Karpas-422 (cell line): ENCODE measurements at places on chromosomes 3 and 15. TPM values are rescaled to one million over a fixed set of nuclear protein-coding genes. Genes with fewer than 3 reads are reported as not detected.

DNA sequence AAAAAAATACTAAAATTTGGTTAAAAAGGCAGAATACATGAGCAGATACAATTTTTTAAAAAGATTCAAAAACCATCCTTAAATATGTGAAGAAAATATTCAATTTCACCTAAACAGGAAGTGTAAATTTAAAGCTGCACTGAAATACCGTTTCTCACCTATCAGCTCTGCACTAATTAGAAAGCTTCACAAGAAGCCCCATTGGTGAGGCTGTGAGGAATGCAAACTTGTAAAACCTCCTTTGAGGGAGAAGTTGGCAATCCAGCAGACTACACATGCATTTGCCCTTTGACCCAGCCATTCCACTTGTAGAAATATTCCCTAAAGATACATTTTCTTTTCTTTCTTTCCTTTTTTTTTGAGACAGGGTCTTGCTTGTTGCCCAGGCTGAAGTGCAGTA lies 18.8 kb downstream of the BLM start:
- no peaks in the 10 kb centered on the region for H3K27me3 ChIP-seq
- DNase-seq: peak; percentile 50
- H3K4me3 ChIP-seq: no peak overlapping the region
- peak overlapping the region; percentile 7; the same call in 1 of the 2 replicates for H3K27ac ChIP-seq
- peaks cover 4% of the 10 kb centered on the region; the same call in 1 of the 2 replicates for H3K4me1 ChIP-seq

- H3K4me1 ChIP-seq: no peaks in the 10 kb centered on the region
- no peak overlapping the region for H3K27ac ChIP-seq
- no peaks in the 10 kb centered on the region for H3K27me3 ChIP-seq
- no peak for DNase-seq
These were observed 135.7 kb upstream of the RAD18 start for GRCh38 chr3:9098716-9099675.

GRCh38 chr15:31399544-31400171 lies 73.0 kb downstream of the KLF13 start:
- H3K27ac ChIP-seq: no peak overlapping the region
- no peak overlapping the region for H3K4me3 ChIP-seq
- H3K4me1 ChIP-seq: peaks cover 4% of the 10 kb centered on the region
- no peak for DNase-seq

- H3K4me1 ChIP-seq: no peaks in the 10 kb centered on the region
- no peak overlapping the region for H3K27ac ChIP-seq
- no peaks in the 10 kb centered on the region for H3K27me3 ChIP-seq
These were observed 10.8 kb upstream of the CA12 start for GRCh38 chr15:63392361-63393009.

- H3K27me3 ChIP-seq: 0 out of 2 replicates have a peak, but pooled peaks cover under 1% of the 10 kb centered on the region
- H3K4me3 ChIP-seq: no peak overlapping the region
- no peaks in the 10 kb centered on the region for H3K36me3 ChIP-seq
- H3K27ac ChIP-seq: no peak overlapping the region
- no peaks in the 10 kb centered on the region for H3K4me1 ChIP-seq
These were observed 72.9 kb downstream of the MOBP start for GRCh38 chr3:39540162-39540921.

GRCh38 chr3:188567478-188568195 lies 413.7 kb downstream of the LPP start:
- H3K27ac ChIP-seq: no peak overlapping the region
- peaks cover 2% of the 10 kb centered on the region for H3K4me1 ChIP-seq
- no peak for DNase-seq
- H3K36me3 ChIP-seq: no peaks in the 10 kb centered on the region

- no peaks in the 10 kb centered on the region for H3K4me1 ChIP-seq
- DNase-seq: no peak
These were observed 342.8 kb upstream of the ARPP21 start for GRCh38 chr3:35296533-35296932.

- no peaks in the 10 kb centered on the region for H3K36me3 ChIP-seq
- no peaks in the 10 kb centered on the region for H3K27me3 ChIP-seq
- no peak overlapping the region for H3K27ac ChIP-seq
- H3K4me3 ChIP-seq: no peak overlapping the region
- H3K4me1 ChIP-seq: peaks cover 11% of the 10 kb centered on the region
These were observed 66.1 kb downstream of the RPN1 start for GRCh38 chr3:128584412-128585020.

GRCh38 chr3:139537795-139538621 lies 1.5 kb downstream of the RBP1 start:
- no peak overlapping the region for H3K4me3 ChIP-seq
- H3K27ac ChIP-seq: no peak overlapping the region
- no peaks in the 10 kb centered on the region for H3K4me1 ChIP-seq
- H3K27me3 ChIP-seq: no peaks in the 10 kb centered on the region

- H3K27ac ChIP-seq: no peak overlapping the region
- peaks cover 6% of the 10 kb centered on the region for H3K4me1 ChIP-seq
- H3K4me3 ChIP-seq: no peak overlapping the region
- no peak for DNase-seq
- H3K27me3 ChIP-seq: no peaks in the 10 kb centered on the region
These were observed 168.1 kb downstream of the XXYLT1 start for GRCh38 chr3:195102609-195103467.

DNA sequence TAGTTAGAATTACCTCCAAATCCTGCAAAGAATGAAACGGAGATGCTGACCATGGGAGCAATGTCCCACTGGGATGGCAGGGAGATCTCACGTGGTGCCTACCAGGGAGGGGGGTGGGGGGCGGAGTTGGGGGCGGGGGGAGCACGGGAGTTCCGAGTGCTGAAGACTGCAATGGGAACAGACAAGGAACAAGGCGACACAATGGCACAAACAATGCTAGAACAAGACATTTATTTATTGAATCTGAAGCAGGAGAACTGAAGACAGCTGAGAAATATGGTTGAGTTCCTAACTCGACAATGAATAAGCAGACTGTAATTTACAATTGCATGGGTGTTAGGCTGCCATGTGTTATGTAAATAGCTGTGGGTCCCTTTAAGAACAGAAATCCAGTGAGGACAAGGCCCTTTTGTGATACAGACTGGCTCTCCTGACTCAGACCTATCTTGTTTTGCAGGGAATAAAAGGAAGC lies 91.2 kb downstream of the AQP9 start:
- no peaks in the 10 kb centered on the region for H3K4me1 ChIP-seq
- no peak overlapping the region for H3K4me3 ChIP-seq
- no peaks in the 10 kb centered on the region for H3K36me3 ChIP-seq
- H3K27me3 ChIP-seq: no peaks in the 10 kb centered on the region
- DNase-seq: no peak

GRCh38 chr3:66463730-66464511 lies 36.9 kb downstream of the LRIG1 start:
- no peak for DNase-seq
- peaks cover 97% of the 10 kb centered on the region for H3K4me1 ChIP-seq
- peaks cover 11% of the 10 kb centered on the region; the same call in 1 of the 2 replicates for H3K36me3 ChIP-seq
- H3K4me3 ChIP-seq: no peak overlapping the region

DNA sequence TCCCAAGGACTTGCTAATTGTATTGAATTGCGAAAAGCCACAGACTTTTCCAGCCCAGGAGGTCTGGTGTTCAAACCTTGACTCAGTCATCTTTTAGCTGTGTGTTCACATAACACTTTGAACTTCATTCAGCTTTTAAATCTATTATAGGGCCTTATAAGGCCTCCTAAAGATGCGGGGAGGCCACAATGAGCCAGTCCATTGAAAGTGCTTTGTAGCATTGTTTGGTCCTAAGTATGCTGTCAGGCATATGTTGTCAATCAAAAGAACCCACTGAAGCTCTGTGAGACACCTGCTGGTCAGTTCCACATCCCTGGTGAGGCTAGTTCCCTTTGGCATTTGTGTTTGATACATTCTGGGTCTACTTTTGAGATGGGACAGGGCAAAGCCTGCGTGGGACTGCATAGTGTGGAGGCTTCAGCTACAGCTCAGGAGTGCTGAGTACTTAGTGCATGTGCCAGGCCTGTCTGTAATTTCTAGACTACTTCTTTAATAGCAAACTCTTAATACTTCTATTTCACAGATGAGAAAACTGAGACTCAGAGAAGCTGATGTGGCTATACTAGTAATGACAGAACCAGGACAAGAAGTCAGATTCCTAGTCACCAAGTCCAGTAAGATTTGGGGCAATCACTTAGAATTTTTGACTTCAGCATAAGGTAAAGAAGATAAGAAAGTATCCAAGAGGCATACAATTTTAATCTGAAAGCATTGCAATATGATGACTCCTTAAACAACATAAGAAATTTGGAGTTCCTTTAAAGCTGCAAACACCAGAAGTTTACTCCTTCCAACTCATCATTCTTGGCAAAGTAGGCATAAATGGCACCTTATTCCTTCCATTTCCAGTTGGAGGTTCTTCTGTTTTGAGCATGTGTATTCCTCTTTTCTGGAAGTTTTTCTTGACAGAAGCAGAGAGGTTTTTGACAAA lies 213.0 kb downstream of the PDCD6IP start:
- no peaks in the 10 kb centered on the region for H3K27me3 ChIP-seq
- no peaks in the 10 kb centered on the region for H3K36me3 ChIP-seq
- peak; percentile 84 for DNase-seq
- peak overlapping the region; percentile 93 for H3K27ac ChIP-seq
- H3K4me1 ChIP-seq: peaks cover 83% of the 10 kb centered on the region

- DNase-seq: peak; percentile 72
- no peaks in the 10 kb centered on the region for H3K4me1 ChIP-seq
- H3K27ac ChIP-seq: no peak overlapping the region
- no peak overlapping the region for H3K4me3 ChIP-seq
- H3K27me3 ChIP-seq: no peaks in the 10 kb centered on the region
These were observed 9.2 kb upstream of the SLC6A1 start for GRCh38 chr3:10983219-10983916.

The TASOR gene
- 87.5 and 112 TPM in 2 replicates for total RNA-seq

The SLC24A5 gene
- not detected in 2 replicates for total RNA-seq

The ADGRG7 gene
- total RNA-seq: not detected in 2 replicates

The CCR1 gene
- total RNA-seq: not detected in 2 replicates

The CP gene
- not detected in 2 replicates for total RNA-seq

The ACTC1 gene
- not detected in 2 replicates for total RNA-seq

The SCAANT1 gene
- total RNA-seq: not detected in 2 replicates

The PHLDB2 gene
- total RNA-seq: 1.7 and 2.1 TPM in 2 replicates
